ENCODE measurements at places on chromosomes 6 and 20.

GRCh38 chr6:152783217-152783878 lies 32.8 kb downstream of the VIP start:
- no peak for DNase-seq

DNA sequence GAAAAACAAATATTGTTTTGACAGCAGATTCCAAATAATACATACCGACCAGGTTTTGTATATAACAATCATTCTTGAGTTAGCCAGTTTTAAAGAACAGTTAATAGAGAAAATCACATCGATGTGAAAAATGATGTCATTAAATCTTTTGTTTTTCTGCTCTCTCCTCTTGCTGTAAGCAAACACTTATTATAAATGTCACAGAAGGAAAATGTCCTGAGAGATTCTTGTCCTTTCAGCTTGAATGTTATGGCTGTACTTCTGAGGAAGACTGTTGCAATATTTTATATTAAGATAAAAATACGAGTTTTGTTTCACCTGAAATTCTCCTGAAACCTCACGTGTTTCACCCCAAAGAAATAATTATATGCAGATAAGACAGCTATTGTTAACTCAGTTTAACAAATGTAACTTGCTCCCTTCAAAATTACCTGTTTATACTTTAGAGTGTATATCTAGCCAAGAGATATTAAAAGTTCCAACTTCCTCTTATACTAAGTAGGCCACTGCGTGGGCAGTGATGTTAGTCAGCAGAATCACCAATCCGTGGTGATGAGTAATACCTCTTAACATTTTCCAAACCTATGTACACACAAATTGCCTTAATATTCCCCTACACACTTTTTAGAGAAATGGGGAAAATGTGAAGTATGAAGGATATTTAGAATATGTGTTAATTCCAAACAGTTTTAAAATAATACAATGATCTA lies 1111.4 kb upstream of the CITED2 start:
- DNase-seq, result peak; percentile 81

DNA sequence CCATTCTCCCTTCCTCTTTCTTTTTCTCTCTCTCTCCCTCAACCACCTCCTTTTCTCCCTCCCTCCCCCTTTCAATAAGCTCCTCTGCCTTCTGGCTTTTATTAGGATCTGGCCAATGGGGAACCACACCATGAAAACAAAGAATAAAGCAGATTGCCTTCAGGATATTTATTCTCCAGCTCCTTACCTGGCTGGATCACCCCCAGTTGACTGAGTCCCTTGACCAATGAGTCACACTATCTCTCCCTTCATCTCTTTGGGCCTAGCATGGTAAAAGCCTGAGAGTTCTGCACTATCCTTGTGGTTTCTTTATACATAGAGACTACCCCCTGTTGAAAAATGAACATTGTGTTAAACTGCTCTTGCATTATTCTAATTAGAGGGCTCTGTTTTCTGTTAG lies 476.8 kb downstream of the EPHA7 start:
- no peak for DNase-seq

- no peak for DNase-seq
These were observed 21.7 kb downstream of the MDFI start for GRCh38 chr6:41659935-41660334.

GRCh38 chr20:62753626-62754025 lies 42.6 kb upstream of the MRGBP start:
- DNase-seq, result no peak

- peak; percentile 61 for DNase-seq
These were observed 34.0 kb upstream of the TRAM2 start for GRCh38 chr6:52610745-52611355.

DNA sequence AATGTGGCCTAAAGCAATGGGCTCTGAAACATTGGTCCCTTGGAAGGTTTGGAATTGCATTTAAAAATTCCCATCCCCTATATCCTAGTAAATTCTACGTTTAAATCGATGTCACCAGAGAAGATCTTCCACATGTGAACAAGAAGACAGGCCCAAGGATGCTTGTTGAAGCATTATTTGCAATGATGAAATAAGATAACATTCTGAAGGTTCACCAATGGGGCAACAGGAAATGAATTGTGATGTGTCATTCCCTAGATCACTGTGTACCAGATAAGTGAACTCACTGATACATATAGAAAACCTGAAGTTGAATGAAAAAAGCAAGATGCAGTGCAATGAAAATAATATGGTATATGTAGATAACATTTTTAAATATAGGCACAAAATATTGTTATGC lies 464.3 kb upstream of the BTBD3 start:
- DNase-seq, result peak; percentile 34

DNA sequence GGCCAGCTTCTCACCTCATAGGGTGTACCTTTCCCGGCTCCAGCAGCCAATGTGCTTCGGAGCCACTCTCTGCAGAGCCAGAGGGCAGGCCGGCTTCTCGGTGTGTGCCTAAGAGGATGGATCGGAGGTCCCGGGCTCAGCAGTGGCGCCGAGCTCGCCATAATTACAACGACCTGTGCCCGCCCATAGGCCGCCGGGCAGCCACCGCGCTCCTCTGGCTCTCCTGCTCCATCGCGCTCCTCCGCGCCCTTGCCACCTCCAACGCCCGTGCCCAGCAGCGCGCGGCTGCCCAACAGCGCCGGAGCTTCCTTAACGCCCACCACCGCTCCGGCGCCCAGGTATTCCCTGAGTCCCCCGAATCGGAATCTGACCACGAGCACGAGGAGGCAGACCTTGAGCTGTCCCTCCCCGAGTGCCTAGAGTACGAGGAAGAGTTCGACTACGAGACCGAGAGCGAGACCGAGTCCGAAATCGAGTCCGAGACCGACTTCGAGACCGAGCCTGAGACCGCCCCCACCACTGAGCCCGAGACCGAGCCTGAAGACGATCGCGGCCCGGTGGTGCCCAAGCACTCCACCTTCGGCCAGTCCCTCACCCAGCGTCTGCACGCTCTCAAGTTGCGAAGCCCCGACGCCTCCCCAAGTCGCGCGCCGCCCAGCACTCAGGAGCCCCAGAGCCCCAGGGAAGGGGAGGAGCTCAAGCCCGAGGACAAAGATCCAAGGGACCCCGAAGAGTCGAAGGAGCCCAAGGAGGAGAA lies 10.5 kb downstream of the GNAS-AS1 start:
- DNase-seq, result no peak

DNA sequence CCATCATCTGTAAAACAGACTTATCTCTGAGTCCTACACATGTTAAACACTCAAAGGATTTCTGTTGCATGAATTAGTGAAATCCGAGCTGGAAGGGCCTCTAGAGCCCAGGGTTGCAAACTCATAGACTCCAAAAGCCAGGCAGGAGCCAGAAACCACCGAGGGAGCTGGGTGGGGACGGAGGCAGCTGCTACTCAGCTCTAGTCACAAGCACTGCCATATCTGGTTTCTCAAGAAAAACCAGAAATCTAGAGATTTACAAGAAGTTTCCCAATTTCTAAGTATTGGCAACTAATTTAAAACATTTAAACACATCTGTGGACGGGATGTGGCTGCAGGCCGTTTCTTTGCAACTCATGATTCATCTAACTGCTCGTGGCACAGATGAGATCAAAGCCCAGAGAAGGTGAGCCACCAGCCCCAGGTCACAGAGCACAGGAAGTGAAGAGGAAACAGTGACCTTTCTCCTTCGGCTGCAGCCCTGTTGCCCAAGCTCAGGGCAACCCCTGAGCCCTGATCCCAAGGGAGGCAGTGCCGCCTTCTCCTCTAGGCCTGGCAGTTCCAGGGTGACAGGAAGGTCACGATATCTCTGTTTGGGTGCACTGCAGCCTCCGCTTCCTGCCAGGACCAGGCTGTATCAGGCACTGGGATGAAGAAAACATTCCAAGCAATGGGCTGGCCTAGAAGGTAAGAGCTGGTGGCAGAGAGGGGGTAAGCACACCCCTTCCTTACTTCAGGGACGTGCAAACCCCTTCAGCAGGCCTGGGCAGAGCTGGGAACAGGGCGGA lies 26.4 kb upstream of the PTGIS start:
- DNase-seq, result no peak

DNA sequence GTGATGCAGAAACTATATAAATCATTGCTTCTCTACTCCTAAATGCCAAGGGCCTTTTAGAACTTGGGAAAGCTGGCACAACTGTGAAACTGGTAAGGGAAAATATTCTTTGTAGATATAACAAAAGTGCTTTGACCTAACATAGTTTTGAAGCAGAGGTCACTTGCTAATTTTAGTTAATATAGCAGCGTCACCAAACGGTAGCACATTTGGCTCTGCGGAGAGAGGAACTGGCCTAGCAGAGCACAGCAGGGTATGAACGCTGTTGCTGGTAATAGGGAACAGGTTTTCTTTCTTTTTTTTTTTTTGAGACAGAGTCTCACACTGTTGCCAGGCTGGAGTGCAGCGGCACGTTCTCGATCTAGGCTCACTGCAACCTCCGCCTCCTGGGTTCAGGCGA lies 67.4 kb downstream of the ECT2L start:
- DNase-seq, result no peak

DNA sequence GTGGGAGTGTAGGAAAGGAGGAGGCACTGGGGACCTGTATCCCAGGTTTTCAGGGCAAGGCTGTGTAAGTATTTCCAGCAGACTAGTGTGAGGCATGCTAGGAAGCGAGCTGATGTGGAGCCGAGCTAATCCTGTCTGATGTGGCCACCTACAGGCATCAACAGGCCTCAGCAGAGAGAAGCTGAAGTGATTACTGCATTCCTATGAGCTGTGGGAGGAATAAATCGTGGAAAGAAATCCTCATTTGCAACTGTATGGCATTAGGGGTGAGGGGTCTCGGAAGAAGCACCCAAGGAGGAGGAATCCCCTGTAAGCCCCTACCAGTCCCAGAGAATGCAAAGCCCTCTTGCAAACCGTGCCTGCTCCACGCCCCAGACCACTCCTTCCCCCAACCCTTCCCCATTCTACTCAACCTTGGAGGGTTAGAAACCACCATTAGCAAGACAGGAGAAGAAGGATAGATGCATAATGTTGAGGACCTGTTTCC lies 41.6 kb downstream of the C6orf15 start:
- DNase-seq, result peak; percentile 77

- no peak for DNase-seq
These were observed 46.3 kb upstream of the RPS6KA2 start for GRCh38 chr6:166673309-166673708.

DNA sequence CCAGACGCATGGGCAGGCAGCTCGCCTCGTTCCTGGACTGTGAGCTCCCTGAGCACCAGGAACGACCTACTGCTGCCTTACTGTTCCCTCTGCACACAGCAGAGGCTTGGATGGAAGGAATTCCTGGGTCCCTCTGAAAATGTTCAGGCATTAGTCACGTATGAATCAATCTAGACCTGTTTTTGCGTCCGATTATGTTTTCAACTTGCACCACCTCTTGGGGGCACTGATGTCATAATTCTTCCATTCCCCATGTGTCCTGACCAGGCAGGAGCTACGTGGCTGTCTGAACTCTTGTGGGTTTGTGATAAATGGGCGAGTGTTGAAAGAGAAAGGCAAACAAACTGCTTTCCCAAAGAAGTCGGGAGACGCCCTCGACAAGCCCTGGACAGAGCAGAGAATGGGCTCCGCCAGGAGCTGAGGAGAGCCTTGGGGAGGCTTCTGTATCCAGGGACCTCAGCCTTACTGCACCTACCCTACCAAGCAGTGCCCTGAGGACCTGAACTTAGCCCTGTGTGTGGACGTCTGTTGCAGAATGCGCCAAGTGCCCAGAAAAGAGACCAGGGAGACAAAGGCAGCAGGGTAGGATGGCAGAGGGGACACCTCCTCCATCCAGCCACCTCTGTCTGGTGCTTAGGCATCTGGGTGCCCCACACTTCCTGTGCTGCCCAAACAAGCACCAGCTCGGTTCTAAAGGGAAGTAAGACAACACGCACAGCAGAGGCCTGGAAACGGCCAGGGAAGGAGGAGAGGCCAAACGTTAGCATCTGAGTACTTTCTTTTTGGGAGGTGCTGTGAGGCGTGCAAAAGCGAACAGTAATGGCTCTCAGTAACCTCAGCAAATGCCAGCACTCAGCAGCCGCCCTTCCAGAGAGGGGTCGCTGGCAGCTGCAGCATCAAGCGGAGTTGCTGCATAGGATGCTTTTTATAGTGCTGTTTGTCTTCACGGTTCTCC lies 124.2 kb downstream of the LY86 start:
- no peak for DNase-seq

DNA sequence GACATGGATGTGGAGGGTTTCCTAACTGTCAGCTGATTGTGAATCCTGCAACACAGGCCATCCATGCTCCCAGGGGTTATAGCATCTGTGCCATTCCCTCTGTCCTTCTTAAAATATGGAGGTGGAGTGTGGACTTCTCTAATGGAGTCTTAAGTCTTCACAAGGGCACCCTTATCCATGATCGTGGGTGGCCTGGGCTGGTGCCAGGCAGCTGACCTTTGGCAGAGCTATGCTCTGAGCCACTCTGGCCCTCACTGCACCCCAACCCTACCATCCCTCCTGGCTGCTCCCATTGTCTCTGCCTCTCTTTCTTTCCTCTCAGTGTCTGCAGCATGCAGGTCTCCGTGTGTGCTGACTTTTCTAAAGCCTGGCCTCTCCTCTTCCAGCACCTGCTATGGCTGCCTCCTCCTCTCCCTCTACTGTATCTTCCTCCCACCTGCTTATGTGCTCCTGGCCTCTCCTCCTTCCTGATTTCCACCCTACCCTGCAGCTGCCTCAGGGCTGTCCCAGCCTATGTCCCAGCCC lies 11.2 kb upstream of the PCMTD2 start:
- no peak for DNase-seq

GRCh38 chr20:49888212-49889000 lies 26.9 kb downstream of the SPATA2 start:
- DNase-seq, result peak; percentile 60

DNA sequence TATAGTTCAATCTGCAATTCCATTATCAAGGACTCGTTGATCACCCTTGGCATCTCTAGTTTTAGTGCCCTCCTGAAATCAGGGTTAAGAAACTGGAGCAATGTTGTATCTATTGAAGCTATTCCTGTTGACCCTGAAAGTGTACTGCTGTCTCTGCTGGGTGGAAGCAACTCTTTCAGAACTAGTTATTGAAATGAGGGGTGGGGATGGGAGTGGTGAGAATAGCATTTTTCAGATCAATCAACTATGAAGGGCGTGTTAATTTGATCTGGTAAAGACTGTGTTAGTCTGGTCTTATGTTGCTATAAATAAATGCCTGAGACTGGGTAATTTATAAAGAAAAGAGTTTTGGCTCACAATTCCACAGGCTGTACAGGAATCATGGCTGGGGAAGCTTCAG lies 152.5 kb upstream of the BMP5 start:
- DNase-seq, result no peak

DNA sequence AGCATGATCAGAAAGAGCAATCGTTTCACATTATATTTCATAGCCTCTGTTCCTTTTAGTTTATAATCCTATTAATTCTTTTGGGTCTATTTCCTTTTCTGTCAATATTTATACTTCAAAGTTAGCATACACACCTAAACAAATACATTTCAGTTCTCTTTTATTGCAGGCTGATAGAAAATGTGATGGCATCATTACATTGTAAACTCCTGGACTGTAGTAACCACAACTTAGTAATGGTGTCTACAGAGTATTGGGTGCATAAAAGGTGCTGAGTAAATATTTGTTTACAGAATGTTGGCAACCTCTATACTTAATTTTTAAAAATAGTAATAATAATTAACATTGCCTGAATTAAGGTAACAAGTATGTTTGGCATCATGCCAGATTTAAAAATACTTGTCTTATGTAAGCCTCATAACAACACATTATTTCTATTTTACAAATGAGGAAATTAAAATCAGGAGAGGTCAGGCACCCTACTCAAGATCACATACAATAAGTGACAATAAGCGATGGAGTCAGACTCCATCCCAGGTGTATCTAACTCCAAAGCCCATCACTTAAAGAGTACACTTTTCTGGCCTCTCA lies 195.0 kb downstream of the UBE3D start:
- no peak for DNase-seq

Data from RKO (cell line).